ENCODE measurements at places on chromosomes 11 and 22.

DNA sequence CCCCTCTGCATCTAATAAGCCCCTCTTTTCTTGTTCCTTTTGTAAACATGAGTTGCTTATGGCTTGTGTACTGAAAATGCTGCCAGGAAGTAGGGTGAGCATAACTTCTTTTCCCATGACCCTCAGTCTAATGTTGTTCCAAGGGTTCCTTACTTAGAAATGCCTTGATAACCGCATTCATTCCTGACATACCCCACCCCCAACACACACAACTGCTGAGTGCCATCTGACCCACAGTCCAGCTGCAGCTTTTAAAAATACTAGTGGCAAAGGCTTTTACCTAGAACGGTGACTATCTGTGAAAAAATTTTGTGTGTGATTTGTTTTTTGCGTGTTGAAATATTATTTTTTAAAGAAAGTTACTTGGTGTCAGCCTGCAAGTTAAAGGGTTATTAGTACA lies 52.6 kb downstream of the ARHGAP42 start:
- no peak for DNase-seq

DNA sequence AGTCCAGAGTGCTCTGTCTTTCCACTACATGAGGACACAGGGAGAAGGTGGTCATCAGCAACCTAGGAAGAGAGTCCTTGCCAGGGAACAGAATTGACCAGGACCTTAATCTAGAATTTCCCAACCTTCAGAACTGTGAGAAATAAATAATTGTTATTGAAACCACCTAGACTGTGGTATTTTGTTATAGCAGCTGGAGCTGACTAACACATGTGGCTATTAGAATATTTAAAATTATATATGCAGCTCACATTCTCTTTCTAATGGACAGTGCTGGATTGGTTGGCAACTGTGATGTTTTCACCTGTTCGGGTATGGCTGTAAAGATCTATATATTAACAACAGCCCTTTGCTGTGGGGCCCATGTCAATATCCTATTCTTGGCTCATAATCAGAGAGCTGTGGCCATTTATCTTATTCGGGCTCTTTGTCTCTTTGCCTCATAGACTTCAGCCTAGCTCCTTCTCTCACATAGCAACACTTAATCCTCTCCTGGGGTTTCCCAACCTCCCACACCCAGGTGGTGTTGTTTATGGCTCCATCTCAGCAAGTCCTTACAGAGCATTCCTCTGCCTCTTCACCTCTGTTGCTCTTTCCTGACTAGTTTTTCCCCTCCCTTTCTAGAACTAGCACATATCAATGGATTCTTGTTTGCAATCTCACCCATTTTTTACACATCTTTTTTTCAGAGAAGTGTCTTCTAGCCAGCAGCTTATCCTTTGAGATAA lies 46.4 kb upstream of the AMOTL1 start:
- no peak for DNase-seq

GRCh38 chr11:28793282-28793738 lies 685.1 kb downstream of the METTL15 start:
- no peak for DNase-seq

DNA sequence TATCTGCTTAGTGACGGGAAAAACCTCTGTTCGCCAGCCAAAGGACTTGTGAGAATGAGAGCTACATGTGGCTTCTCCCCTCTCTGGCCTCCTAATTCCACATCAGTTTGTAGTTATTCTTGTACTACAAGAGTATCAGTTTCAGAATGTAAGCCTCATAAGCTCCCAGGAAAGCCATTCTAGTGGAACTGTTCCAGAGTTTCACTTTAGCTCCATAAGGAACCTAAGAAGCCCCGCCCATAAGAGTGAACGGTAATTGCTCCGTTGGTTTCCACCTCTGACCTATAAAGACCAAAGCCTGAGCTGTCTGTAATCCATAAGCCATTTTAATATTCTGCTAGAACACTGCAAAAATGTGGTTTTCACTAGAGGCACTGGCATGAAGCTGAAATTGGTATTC lies 53.0 kb downstream of the SIK3 start:
- DNase-seq: no peak

- DNase-seq: no peak
Observed at GRCh38 chr22:50031189-50032091, 18.9 kb upstream of the IL17REL start.

DNA sequence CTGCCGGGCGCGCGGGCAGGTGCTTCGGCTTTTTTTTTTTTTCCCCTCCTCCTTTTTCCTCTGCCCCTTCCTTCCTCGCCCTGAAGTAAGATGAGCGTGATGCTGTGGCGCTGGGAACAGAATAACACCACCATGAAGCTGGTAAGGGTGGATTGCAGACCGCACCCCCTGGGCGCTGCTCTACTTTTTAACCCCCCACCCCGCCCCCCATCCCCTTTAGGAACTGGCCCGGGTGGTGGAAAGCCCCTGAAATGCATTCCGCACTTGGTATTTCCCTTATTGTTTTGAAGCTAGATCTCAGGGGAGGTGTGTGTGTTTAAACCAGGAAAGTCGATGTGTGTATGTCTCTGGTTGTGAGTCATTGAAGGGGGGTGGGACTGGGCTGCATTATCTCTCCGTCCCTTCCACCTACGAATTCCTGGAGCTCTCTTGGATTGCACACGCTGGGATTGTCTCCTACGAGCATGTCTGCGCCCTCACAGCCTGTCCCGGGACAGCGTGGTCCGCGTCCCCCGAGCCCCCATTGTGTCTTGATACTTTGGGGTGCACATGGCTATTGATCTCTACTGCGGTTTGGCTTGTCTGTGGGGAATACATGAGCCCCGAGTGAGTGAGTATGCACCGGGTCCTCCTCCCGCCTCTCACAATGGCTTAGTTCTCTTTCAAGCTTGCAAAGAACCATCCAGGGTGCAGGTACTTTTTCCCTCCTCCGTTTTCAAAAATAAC lies 64.9 kb downstream of the NAV2 start:
- no peak for DNase-seq

- no peak for DNase-seq
Observed at GRCh38 chr11:4059424-4059823, 35.2 kb upstream of the RRM1 start.

- no peak for DNase-seq
Observed at GRCh38 chr11:94794287-94795168, 26.4 kb downstream of the AMOTL1 start.

GRCh38 chr11:45275828-45276227 lies 10.3 kb downstream of the SYT13 start:
- DNase-seq: no peak

All from activated CD8-positive, alpha-beta memory T cell treated with anti-CD3 and anti-CD28 coated beads for 48 hours (primary cell).